ENCODE measurements at places on chromosomes 7 and 10. TPM values are rescaled to one million over a fixed set of nuclear protein-coding genes. Genes with fewer than 3 reads are reported as not detected.

The CRTAC1 gene
- total RNA-seq = 1.3 TPM

The SFTPA1 gene
- total RNA-seq = not detected

The OPN1SW gene
- not detected for total RNA-seq

The CRYGN gene
- total RNA-seq = not detected
